ENCODE measurements at places on chromosomes 4 and X.
A peak's percentile ranks its signal among the peaks of the same experiment; 100 is the strongest.

DNA sequence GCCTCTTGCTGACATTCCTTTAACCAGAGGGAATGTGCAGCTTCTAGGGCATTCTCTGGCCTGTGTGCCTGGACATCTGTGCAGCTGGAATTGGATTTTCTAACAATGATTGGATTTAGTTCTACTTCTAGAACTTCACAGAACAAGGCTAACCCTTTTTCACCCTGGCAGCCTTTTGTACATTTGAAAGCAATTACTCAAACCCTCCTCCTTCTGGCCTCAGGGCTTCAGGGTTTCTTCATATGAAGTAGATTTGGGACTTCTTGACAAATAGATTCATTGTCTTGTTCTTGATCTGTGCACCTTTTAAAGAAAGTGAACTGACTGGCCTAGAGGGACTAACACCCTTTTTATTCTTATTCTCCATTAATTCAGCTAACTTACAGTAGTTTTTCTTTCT lies 30.1 kb downstream of the SPATA18 start:
- no peak for DNase-seq

GRCh38 chr4:5924461-5925125 lies 31.7 kb upstream of the CRMP1 start:
- DNase-seq, result no peak

DNA sequence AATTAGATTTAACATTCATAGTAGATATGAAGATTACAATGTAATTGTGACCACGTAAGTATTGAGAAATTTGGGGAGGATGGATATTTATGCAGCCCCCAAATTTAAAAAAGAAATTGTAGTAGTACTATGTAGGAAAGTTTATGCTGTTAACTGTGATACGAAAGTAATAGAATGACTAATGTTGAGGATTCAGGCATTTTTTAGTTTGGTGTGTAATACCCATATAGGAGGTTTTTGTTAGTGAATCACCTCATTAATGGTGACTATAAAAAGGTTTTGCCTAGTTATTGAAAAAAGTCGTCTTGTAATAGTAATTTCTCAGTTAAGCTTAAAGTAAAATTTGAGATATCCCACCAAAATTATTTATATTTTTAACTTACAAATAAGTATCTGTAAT lies 67.2 kb downstream of the SMARCAD1 start:
- no peak for DNase-seq

GRCh38 chrX:123960956-123961267 lies 594 bp upstream of the STAG2 start:
- DNase-seq, result no peak

DNA sequence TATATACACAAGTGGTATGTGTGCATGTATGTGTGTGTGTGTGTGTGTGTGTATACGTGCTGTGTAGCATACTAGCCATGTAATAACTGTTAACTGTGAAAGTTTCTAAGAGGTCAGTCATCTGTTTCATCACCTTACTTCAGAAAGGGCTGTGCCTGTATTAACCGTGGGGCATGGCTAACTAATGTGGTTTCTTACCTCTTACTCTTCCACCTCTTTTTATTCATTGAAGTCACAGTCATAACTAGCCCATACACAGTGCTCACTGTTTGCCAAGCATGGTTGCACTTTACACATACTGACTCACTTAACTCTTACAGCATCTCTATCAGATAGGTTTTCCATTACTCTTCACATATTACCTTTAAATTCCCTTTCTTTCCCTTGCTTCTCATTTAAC lies 23.7 kb upstream of the LRAT start:
- DNase-seq, result no peak

GRCh38 chr4:2248821-2249261 lies 6.9 kb upstream of the HAUS3 start:
- no peak for DNase-seq

DNA sequence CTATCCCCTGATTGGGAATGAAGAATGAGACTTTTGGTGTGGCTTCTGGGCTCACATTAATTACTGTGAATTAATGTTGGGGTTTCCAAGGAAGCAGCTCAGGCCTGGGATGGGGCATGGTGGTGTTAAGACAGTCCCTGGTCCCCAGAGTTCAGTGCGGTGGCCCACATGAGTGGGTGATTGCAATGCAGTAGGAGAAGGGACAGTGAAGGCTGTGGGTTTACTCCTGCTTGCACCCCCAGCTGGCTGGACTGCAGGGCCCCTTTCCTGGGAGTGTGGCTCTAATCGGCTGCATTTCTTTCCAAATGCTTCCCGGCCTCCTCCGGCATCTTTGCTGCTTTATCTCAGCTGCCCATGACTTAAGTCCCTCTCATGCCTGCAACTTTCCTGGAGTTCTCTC lies 28.2 kb upstream of the GPR78 start:
- no peak for DNase-seq

DNA sequence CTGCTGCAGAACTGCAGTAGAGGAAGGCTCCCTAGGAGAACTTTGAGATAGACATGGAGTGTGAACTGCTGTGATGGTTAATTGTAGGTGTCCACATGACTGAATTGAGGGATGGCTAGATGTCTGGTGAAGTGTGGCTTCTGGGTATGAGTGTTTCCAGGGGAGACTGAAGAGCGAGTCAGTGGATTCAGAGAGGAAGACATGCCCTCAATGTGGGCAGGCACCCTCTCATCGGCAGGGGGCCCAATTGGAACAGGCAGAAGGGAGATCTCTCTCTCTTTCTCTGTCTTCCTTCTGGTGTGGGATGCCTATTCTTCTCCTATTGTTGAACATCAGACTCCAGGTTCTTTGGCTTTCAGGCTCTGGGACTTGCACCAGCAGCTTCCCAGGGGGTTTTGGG lies 304.7 kb upstream of the GATB start:
- no peak for DNase-seq

DNA sequence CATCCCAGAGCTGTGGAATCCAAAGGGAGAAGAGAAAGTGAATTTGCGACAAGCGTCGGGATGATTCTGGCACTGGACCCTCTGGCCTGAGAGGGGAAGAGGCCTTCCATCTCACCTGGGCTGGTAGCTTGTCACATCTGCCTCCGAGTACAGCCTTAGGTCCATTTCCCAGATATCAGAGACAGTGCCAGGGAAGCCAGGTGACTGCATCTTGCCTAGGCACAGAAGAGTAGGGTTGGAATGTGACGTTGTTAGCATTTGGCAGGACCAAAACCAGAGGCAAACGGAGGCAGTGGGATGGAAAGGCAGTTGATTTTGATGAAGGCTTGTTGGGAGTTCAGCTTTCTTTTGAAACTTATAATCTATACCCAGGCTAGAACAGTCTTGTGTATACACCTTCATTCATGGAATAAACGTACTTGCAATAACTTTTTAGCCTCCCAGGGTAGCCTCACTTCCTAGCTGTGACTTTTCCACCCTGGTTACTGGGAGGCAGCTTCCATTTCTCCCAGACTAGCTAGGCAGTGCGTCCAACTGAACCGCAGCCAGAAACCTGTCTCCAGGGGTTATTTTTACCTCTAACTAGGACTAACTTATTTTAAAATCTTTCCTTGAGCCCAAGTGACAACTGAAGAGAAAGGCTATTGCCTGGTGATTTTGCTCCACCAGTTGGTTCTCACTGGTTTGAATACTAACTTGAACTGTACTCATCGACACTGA lies 5.9 kb downstream of the SOD3 start:
- no peak for DNase-seq

DNA sequence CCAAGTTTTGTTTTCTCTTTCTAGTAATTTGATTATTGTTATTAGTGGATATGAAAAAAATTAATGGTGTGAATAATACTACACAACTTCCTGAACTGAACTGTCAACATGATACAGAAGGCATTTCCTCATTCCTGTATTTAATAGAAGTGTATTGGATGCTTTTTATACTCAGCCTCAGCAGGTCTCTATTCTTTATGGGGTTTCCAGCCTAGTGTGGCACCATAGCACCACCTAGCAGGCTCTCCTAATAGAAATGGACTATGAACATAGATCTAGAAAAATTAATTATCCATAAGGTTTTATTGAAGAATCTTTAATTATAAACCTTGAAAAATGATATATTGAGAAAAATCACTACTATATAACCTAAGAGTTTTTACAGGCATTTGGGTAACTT lies 52.4 kb downstream of the GLRB start:
- peak; percentile 11 for DNase-seq

DNA sequence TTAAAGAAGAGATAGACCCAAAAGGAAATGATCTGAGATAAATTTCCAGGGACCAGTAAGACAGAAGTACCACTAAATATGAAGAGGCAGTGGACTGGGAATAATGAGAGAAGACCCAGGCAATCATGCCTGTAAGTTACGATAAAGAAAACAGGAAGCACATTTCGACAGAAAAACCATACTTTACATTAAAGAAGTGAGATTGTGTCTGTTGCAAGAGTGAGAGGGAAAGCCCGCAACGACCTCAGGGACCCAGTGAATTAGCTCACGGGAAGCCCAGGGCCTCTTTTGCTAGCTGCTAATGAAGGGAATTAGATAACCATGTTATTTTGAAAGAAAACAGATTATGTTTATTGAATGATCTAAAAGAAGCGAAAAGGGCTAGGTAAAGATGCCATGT lies 28.9 kb upstream of the ACSL1 start:
- no peak for DNase-seq

GRCh38 chr4:41750121-41750625 lies 1.6 kb upstream of the PHOX2B start:
- no peak for DNase-seq

DNA sequence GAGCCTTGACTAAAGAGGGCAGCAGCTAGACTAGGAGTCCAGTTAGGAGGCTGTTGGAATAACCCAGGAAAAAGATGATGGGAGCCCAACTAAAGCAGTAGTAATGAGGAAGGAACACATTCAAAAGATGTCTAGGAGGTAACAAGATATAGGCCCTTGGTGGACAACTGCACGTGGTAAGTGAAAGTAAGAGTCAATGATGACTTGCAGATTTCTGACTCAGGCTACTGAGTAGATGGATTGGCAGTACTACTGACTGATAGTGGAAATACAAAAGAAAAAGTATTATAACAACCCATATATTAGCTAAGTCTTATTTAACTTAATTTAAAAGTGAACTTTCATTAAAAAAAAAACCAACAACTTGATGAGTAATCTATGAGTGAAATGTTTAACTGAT lies 74.0 kb downstream of the PAK3 start:
- DNase-seq, result no peak

DNA sequence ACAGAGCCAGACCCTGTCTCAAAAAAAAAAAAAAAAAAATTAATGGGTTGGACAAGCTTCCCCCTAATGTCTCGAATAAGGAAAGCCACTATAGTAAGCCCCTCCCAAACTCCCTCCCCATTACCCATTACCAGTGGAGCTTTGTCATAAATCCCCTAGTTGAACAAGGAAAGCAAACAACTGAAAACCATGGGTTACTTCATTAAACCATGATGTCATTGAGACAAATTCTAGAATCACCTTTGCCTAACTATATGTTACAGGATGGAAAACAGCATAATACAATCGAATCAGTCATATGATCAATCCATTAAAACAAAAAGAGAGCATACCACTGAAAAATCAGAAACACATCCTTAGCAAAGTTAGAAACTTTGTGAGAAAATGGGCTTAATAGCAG lies 8.2 kb downstream of the ARAP2 start:
- DNase-seq, result no peak

All from left kidney (tissue), 8 donors.